NCI-H1436 treated with DMSO at 0.1 percent for 48 hours (cell line): ENCODE measurements at places on chromosomes 1 and 21.

GRCh38 chr1:168365719-168366479 lies 85.2 kb downstream of the TBX19 start:
- no peak for DNase-seq

- no peak for DNase-seq
Measured at GRCh38 chr21:46211786-46212720, 16.5 kb downstream of the LSS start.

DNA sequence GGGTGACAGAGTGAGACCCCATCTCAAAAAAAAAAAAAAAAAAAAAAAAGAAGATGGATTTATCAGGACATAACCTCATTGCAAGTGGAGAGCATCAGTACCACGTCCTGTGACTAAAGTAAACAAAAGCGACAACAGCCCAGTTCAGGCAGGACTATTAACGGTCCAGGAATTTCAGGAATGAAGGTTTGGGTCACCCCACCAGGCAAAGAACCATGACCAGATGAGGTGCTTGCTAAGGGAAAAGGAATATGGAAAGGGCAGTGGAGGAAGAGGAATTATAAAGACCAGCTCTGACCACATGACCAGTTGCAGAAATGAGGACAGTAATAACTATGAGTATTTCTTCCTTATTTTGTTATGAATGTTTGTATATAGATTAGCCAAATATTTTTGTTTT lies 35.4 kb upstream of the EIF4G3 start:
- no peak for DNase-seq

DNA sequence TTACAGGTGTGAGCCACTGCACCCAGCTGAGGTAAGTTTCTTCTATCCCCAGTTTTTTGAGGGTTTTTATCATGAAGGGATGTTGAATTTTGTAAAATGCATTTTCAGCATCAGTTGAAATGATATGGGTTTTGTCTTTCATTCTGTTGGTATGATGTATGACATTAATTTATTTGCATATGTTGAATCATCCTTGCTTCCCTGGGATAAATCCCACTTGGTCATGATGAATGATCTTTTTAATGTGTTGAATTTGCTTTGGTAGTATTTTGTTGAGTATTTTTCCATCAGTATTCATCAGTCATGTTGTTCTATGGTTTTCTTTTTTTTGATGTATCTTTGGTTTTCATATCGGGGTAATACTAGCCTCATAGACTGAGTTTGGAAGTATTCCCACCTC lies 141.0 kb downstream of the RPS6KC1 start:
- no peak for DNase-seq

DNA sequence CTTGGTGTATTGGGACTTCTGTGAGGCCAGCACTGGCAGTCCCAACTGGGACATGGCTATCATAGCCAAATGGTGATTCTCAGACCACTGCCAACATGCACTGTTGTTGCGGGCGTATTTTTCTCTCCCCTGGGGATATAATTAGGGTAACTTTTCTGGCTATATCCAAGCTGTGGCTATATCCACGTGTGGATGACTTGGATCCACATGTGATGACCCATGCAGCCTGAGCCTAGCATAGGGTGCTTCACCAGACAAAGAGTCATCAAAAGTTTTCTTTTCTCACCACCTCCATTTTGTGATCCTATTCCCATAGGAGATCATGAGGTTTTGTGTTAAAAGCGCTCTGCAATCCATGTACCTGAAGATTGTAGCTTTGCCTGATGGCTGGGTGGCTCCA lies 51.2 kb upstream of the CSF3R start:
- DNase-seq = no peak

- DNase-seq = no peak
Measured at GRCh38 chr1:167673265-167673664, 43.2 kb downstream of the RCSD1 start.

DNA sequence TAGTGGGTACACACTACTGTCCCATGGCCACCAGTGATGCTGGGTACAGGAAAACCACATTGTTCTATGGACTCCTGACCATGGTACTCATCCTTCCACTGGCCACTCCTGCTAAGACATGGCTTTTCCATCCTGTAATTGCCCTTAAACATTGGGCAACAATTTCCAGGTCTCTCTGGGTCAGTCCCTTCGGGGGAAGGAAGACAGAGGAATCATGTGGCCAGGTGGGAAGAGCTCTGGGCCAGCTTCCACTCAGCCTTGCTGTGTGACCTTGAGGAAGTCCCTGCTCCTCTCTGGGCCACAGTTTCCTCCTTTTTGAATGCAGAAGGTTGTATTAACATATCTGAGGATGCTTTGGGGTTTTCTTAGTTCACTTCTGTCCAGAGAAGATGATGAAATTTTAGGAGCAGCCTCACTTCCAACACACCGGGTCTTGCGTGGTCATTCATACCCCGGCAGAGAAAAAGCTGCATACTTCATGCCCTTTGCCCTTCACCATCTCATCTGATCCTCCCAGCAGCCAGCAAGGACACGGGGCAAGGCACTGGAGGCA lies 50.8 kb downstream of the SRRM1 start:
- DNase-seq = no peak

GRCh38 chr21:36321325-36322082 lies 1.5 kb downstream of the MORC3 start:
- DNase-seq = no peak

GRCh38 chr1:115465802-115466363 lies 127.8 kb upstream of the NGF start:
- no peak for DNase-seq

DNA sequence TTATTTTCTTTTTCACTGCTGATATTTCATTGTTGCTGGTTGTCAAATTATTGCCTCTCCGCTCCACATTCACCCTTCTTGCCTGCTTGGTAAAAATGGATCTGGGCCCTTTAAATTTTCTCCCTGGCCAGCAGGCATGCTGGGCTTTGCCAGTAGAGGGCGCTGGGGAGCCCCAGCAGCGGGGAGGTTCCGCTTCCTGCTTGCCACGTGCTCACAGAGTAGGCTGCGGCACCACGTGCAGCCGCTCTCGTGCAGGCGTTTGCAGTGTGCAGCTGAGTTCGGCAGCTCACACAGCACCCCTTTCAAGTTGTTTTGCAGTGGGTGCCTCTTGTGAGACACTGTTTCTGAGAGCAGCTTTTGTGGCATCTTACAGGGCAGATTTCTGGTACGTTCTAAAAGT lies at the start of gene ACTL8:
Gene ACTL8, plus strand, starts transcription at position 214 of the 400 bp plus-strand sequence. CDS start 67,676 bp downstream, outside the sequence.
- DNase-seq = no peak

GRCh38 chr1:192936313-192937018 lies 122.7 kb downstream of the UCHL5 start:
- DNase-seq = no peak

DNA sequence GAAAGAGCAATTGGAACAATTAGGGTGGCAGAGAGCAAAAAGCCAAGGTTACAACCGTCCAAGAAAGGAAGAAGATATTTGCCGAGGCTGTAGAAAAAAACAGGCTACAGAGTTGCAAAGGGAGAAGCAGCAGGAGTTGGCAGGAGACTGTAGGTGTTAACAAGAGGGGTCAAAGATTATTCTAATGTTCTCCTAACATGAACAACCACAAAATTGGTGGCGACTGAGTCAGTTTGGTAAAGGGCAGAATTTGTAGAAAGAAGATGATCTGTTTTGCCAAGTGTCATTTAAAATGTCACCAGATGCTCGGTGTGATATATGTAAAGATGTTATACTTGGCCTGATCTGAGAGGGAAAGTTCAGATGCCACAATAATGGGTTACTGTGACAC lies 401 bp upstream of the PRUNE1 start:
- DNase-seq = no peak

DNA sequence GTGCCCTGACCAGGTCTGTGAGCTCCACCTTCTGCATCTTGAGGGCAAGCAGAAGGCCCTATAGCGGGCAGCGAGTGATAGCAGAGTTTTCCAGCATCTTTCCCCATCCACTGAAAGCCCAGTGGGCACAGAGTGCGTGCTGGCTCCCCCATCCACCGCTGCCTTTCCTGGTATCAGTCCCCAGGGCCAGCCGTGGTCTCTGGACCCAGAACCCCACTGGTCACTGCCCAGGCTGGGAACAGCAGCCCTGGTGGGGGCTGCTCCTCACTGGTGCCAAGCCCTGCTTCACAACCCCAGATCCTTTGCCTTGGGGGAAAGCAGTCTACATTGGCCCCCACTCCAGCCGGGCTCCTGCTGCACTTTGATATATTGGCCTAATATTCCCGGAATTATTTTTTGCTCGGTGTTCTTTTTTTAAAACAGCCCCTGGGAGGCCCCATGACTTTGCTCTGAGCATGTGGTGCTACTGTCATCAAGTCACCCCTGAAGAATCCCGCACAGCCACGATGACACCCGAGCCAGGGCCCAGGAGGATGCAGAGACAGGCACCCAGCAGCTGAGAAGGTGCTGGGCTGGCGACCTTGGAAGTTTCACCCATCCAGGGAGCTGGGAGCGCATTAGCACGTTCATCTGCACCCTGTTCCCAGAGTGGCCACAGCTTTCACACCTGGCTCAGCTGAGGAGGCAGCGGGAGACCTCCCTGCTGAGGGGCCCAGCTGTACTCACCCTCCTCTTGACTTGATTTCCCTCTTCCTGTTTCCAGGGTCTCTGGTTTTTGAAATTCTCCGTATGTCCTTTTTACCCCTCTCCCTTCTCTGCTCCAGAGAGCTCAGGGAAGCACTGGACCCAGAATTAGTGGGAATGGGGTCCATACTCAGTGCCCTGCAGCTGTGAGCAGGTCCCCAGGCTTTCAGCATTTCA lies 56.9 kb downstream of the KLHDC7A start:
- DNase-seq = no peak

GRCh38 chr1:157004327-157004726 lies 41.2 kb downstream of the ARHGEF11 start:
- no peak for DNase-seq

- no peak for DNase-seq
Measured at GRCh38 chr1:241533326-241534115, 1.3 kb downstream of the KMO start.

DNA sequence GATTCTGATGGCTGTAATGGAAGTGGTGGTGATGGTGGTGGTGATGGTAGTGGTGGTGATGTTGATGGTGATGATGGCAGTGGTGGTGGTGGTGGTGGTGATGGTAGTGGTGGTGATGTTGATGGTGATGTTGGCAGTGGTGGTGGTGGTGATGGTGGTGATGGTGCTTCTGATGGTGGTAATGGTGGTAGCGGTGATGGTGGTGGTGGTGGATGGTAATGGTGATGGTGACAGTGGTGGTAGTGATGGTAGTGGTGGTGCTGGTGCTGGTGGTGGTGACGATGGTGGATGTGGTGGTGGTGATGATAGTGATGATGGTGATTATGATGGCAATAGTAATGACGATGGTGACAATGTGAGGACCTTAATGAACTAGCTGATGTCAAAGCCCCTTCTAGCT lies 35.6 kb upstream of the LRRC3 start:
- DNase-seq = no peak

DNA sequence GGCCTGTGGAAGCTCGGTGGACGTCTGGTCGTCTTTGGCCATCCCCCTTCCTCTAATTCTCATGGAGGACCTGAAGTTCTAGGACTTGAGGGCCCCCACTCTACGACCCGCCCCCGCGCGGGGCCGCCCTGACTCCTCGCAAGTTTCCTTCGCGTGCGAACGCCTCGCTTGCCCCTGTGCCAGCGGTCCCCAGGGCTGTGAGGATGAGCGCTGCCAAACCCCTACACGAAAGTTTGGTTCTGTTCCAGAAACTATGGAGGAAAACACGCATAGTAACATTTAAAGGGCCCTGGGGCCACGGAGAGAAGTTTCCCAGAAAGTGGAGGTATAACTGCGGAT lies 304 bp upstream of the GNG12 start:
- DNase-seq = no peak

DNA sequence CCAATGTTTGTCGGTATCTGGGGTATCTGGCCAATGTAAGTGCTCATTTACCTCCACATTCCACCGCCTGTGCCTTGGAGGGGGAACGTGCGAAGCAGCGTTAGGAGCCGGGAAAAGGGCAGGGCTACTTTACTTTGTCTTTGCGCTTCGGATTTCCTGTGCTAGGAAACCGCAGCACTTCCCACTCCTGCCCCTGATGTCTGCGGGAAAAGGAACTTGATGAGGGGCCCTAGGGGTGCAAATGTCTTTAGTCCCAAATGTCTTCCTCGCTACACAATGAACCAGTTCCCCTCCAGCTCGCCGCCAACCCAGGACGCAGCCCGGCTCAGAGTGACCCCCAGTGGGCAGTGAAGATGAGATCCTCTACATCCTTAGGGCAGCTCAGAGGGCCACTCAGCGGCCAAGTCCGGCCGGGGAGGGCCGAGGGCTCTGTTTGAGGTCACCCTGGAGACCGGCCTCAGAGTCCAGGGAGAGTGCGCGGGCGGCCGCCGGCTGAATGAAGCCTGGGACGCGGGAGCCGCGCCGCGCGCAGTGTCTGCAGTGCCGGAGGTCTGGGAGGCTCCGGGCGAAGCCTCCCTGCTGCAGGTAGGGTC lies at the start of gene DYNLT5:
Gene DYNLT5, plus strand, starts transcription at position 460 of the 593 bp plus-strand sequence. CDS start 2,200 bp downstream, outside the sequence.
- DNase-seq = no peak

DNA sequence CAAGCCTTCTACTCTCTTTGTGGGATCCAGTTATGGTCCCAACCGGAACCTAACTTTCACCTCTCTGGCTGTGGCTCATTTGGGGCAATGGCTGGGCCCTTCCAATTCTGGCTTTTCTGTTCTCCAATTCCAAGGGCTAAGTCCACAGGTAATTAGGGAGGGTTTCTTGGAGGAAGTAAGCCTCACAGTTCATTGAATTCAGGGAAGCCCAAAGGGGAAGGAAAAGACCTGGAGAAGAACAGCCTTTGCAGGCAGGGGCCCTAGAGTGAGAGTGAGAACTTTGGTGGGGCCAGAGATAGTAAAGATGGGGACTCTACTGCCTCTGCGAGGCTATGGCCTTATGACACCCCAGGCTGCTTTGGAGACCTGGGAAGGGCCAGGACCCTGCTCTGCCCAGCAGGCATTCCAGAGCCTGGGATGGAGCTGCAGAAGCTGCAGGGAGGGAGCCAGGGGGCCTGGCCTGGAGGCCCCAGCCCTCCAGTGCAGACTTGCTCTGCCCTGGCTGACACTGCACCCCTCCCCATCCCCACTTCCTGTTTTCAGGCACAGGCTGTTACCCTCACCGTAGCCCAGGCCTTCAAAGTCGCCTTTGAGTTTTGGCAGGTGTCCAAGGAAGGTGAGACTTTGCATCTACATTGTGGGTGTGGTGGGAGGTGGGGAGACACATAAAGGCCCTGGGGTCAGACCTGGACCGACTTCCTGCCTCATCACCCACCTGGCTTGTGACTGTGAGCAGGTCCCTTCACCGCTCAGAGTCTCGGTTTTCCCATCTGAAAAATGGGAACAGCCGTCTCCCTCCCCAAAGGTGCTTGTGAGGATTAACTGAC lies 18.9 kb downstream of the LDLRAP1 start:
- no peak for DNase-seq

DNA sequence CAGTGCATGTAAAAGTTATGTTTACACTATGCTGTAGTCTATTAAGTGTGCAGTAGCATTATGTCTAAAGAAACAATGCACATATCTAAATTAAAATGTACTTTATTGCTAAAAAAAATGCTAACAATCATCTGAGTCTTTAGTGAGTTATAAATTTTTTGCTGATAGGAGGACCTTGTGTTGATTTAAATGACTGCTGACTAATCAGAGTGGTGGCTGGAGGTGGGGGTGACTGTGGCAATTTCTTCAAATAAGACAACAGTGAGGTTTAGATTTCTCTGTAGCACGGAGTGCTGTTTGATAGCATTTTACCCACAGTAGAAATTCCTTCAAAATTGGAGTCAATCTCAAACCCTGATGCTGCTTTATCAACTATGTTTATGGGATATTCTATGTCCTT lies 37.0 kb downstream of the HS2ST1 start:
- DNase-seq = no peak

- no peak for DNase-seq
Measured at GRCh38 chr21:42174173-42174572, 44.8 kb upstream of the ABCG1 start.

- no peak for DNase-seq
Measured at GRCh38 chr1:157704878-157705277, 4.3 kb upstream of the FCRL3 start.

- DNase-seq = no peak
Measured at GRCh38 chr1:10575616-10576015, 100.9 kb downstream of the PEX14 start.
